CD4-positive, alpha-beta T cell treated with Interleukin-2 at 100 ng/mL for 4 hours (primary cell): ENCODE measurements at places on chromosomes 6 and 20.

DNA sequence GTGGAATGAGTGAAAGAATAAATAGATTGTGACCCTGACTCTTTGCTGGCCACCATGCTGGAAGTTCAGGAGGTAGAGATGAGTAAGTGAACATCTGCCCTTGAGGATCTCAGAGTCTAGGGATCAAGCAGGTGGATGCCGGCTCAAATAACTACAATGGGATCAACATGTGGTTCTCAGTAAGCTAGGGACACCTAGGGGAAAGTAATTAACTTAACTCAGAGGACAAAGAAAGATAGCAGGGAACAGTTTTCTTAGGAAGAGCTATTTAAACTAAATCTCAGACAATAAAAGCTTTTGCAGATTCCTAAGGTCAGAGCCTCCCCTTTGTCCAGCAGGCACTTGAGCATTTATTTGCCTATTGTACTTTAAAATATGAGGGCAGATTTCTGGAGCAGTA, 29.1 kb downstream of the SLC13A3 start:
- no peak for DNase-seq

GRCh38 chr6:18219591-18219990, 44.7 kb downstream of the DEK start:
- no peak for DNase-seq

DNA sequence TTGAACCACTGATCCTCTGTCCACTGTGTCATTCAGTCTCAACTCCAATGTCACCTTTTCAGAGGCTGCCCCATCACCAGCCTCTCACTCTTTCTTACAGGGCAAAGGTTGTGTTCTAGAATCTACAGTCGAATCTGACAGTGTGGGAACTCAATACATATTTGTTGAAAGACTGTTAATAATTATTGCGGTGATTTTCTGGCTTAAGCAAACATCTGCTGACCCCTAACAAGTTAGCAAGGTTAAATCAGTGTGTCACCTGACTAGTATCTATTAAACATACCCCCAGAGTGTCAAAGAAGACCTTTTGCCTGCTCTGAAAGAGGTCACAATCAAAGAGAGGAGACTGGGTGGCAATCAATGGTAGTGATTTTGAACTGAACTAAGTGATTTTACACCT, 41.9 kb downstream of the ELOVL2 start:
- no peak for DNase-seq

DNA sequence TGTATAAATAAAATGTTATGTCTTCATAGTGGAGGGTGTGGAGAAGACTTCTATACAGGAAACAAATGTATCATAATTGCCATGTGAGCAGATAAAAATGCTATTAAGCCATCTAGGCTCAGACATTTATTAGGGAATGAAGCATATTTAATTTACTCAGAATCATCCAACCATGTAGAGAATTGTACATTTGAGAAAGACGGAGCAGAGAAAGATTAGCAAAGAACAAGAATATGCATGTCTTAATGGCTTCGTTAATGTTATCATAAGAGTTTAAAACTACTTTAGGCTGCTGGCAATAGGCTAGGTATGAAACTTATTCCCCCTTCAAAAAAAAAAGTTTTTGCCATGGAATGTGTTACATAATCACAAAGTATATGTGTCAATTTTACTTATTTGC, 6.1 kb downstream of the ANKRD6 start:
- DNase-seq = no peak

DNA sequence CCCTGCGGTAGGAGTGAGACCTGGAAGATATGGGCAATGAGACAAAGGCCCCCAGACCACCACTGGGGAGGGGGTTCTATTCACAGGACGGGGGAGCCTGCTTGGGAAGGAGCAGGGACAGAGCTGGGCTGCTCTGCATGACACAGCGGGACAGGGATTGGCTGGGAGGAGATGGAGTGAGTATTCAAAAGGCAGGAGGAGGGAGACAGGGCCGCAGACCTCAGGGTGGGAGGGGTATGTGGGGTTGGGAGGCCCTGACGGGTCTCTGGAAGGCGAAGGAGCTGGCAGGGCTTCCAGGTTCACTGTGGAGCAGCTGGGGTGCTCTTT, 60.8 kb upstream of the RPS6KA2 start:
- no peak for DNase-seq

- DNase-seq = no peak
Measured at GRCh38 chr20:57806476-57806875, 96.7 kb upstream of the PMEPA1 start.
